ENCODE measurements at places on chromosomes 3 and 15.

DNA sequence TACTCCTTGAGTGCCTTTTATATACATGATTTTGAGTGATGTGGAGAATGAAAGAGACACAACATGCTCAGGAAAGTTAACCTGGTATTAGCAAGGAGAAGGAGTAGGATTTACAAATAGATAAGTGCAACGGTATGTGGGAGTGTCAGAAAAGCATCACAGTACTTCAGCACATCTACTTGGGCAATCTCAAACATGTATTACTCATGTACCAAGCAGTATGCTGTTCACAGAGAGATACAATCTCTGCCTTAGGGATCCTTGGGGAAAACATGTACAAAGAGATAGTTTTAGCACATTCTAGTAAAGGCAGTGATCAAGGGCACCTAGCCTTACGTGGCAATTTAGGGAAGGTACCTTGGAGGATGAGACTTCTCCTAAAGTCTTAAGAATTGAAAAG, 146.5 kb downstream of the FILIP1L start:
- DNase-seq = no peak

- DNase-seq = no peak
Measured at GRCh38 chr3:189758186-189758585, 127.0 kb downstream of the TP63 start.

GRCh38 chr3:54424292-54424691, 301.9 kb downstream of the CACNA2D3 start:
- DNase-seq = no peak

GRCh38 chr3:61997101-61997500, 376.2 kb downstream of the FEZF2 start:
- no peak for DNase-seq

DNA sequence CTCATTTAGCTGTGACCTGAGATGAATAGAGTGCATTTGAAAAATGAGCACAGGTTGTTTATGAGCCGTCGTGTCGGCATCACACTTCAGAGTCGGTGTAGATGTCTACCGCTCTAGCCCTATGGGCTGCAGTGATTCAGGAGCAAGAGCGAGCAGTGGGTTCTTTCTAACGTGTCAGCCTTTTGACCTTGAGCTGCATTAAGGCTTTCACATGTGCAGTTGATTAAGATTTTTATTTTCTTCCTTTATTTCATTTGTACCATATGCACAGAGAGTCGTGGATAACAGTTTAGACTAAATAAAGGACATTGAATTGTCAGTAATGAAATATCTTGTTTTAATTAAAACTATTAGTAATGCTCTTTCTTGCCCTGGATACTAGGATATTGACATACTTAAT, 368.2 kb downstream of the PTPRG start:
- no peak for DNase-seq

- DNase-seq = no peak
Measured at GRCh38 chr15:98855067-98855814, 152.4 kb downstream of the PGPEP1L start.

GRCh38 chr3:156036258-156037053, 83.9 kb upstream of the KCNAB1 start:
- no peak for DNase-seq

GRCh38 chr3:156360963-156361362, 194.0 kb downstream of the SSR3 start:
- no peak for DNase-seq

DNA sequence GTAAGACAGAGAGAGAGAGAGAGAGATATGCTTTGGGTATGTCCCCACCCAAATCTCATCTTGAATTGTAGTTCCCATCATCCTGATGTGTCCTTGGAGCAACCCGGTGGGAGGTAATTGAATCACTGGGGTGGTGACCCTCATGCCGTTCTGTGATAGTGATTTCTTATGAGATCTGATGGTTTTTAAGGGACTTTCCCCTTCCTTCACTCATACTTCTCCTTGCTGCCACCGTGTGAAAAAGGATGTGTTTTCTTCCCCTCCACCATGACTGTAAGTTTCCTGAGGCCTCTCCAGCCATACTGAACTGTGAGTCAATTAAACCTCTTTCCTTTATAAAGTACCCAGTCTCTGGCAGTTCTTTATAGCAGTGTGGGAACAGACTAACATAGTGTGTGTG, 60.3 kb downstream of the EOMES start:
- DNase-seq = no peak

- DNase-seq = no peak
Measured at GRCh38 chr3:158631981-158632380, 12.3 kb upstream of the GFM1 start.
